SHP77 treated with DMSO at 0.1 percent for 48 hours (cell line): ENCODE measurements at places on chromosomes 6 and 20.

DNA sequence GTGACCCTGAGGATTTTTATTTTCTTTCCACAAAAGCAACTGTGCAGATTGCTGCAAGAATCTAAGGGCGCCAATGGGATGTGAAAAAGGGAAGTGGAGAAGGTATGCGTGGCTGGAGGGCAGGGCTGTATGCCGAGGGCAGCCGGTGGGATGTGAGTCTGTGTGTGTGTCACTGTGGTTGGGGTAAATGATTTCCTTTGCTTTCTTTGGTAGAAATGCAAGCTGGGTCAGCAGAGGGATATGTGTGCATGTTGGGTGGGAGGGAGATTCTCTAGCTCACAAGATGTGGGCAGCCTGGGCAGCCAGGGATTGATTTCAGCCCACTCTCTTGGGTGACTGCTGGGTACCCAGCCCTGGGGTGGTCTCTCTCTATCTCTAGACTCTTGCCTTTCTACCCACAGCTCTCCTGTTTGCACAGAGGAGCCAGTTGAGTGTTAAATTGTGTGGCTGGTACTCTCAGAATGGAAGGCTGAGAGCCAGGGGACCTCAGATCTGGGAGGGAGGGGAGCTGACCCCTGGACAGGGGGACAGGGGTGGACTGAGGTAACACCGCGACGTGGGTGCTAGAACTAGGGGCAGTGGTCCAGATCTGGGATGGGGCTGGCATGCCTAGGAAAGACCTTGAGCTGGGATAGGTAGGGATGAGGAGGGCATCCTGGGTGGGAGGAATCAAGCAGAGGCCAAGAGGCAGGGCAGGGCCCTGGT lies 136.8 kb upstream of the RNF24 start:
- no peak for DNase-seq

GRCh38 chr20:44362466-44362940 lies 7.0 kb downstream of the HNF4A start:
- DNase-seq, result no peak

GRCh38 chr6:91299544-91300491 lies 712.9 kb upstream of the MAP3K7 start:
- DNase-seq, result no peak

- no peak for DNase-seq
These were observed 141.7 kb downstream of the NKAIN2 start for GRCh38 chr6:123945386-123945785.

- DNase-seq, result no peak
These were observed 33.6 kb upstream of the ANGPT4 start for GRCh38 chr20:949717-950116.

DNA sequence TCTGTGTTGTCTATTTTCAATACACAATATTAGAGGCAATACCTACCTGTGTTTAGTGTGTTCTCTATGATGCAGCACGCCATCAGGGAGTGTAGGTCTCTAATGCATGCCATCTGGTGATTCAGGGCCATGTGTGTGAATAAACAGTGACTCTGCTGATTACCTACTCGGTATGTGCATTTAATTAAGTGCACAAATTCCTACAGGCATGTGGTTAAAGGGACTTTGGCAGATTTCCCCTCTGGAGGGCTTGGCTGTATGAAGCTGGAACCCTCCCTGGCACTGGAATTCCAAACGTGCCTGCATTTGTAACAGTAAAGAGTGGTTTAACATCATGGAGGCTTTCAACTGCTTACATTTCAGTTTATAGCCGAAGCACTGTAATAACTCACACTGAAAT lies 401.5 kb upstream of the SASH1 start:
- DNase-seq, result no peak

- DNase-seq, result no peak
These were observed 53.6 kb upstream of the PIM1 start for GRCh38 chr6:37116326-37116725.

GRCh38 chr20:13037727-13038126 lies 29.0 kb downstream of the SPTLC3 start:
- no peak for DNase-seq

DNA sequence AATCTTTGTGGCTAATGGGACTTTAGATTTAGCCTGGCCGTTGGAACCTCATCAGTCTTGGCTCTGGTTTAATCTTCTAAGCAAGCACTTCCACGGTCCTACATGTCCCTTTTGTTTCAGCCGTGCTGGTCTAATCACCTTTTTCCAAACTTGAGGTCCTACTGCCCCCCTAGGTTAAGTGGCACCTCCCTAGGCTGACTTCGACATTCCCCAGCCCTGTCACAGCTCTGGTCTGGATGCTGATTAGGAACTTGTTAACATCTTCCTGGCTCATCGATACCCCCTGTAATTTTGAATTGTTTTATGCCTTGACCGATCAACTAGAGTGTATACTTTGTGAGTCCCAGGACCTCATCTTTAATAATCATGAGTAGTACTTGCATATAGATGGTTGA lies 56.6 kb downstream of the OTOR start:
- DNase-seq, result no peak

- no peak for DNase-seq
These were observed 67.2 kb downstream of the OPRM1 start for GRCh38 chr6:154106251-154106650.

DNA sequence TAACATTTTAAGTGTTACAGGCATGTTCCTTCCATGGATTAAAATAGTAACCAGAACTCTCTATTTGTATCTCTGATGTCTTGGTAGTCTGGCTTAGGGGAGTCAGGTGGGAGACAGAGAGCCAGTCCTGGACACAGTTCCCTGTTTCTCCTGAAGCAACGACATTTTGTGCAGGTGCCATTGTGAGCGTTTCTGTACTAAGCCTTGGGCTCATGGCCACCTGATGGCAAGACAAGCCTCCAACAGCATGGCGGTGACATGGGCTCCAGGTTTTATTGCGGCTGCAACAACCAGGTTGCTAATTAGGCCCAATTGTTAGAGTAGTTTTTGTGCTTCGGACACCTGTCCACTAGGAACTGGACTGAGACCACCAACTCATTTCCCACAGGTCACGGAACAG lies 105.3 kb downstream of the PRDM13 start:
- no peak for DNase-seq

- no peak for DNase-seq
These were observed 541.5 kb downstream of the CD83 start for GRCh38 chr6:14658886-14659561.

GRCh38 chr20:59042151-59042795 lies at the start of gene PRELID3B:
PRELID3B (minus strand) TSS chr20:59042786; CDS start chr20:59042730, 56 bp downstream.
- no peak for DNase-seq

DNA sequence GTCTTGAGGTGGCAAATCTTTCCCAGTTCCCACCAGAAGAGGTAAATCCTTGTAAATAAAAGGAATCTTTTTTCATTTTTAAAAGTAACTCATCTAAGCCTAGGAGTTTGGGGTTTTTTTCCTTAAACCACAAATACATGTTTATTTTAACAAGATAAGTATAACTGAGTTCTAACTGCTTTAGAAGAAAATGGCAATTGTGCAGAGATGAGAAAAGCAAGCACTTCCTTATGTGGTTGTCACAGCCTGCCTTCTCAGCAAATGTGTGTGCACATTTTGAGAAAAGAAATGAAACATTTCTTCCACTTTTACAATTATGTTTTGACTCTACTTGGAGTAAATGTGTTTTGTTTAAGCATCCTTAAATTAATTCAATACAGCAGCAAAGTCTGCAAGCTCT lies 17.7 kb downstream of the HCK start:
- no peak for DNase-seq

DNA sequence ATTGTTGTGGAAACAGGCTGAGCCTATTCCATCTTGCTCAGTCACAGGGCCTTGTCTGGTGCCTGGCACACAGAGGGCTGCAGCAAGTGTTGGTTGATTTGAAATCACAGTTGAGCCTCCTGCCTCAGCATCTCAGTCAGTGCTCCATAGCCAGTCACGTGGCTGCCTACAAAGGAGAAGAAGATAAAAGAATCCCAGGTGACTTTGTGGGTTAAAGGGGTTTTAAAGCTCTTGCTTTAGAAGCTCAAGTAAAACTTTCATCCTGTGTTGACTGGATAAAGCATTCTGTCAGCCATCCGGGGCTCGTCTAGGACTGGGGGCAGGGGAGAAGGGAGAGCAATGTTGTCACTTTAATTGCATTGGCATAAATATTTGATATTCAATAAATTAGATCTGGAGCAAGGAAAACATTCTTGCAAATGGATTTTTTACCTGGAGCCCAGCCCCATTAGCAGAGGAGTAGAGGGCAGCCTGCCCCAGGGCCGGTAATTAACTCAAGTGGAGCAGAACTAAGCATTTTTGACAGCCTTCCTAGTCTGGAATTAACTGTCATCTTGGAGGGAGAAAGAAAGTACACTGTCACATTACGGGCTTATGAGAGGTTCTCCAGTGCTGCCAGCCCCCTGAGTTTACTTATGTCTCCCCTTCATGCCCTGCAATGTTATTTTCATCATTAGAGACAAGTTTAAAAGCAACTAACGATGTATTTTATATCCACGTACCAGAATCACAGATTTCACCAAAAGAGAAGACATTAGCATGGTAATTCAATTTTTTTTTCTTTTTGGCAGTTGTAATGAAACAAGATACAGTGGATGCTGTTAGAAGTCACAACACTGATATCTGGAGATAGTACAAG lies 71.7 kb upstream of the GTSF1L start:
- no peak for DNase-seq

- no peak for DNase-seq
These were observed 244.2 kb downstream of the RFPL4B start for GRCh38 chr6:112591329-112591728.

- DNase-seq, result no peak
These were observed 2.5 kb downstream of the NCOA7 start for GRCh38 chr6:125793280-125793679.

DNA sequence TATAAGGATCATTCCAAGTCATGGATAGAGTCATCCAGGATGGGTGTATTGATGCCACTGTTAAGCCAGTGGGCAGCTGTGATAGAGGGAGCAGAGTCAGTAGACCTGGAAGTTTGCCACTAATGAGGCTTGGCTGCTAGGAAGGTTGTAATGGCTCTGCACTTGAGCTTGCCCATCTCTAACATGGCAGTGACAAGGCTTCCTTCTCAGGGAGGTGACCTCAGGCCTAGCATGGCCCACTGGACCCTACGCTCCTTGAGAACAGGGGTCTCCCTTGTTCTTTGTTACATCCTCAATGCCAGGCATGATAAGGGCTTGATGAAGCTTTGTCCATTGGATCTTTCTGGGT lies 155.1 kb downstream of the CD83 start:
- no peak for DNase-seq

GRCh38 chr6:89944826-89945407 lies 50.6 kb downstream of the GJA10 start:
- no peak for DNase-seq

DNA sequence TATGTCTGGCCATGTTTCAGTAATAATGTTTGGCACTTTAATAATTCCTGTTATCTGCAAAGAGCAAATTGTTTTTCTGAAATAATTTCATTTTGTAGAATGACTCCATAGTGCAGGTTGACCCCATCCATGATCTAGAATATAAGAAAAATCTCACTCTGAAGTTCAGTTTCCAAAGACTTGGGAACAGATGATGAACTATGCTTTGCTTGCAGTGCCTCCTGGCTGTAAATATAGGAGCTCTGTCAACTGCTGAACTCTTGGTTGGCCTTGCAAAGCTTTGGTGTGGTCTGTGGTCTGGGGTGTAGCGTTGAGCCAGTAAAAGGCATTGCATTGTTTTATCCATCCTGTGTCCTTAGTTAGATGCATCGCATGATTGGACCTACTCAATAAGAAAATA lies 104.0 kb downstream of the PLCB4 start:
- DNase-seq, result no peak

DNA sequence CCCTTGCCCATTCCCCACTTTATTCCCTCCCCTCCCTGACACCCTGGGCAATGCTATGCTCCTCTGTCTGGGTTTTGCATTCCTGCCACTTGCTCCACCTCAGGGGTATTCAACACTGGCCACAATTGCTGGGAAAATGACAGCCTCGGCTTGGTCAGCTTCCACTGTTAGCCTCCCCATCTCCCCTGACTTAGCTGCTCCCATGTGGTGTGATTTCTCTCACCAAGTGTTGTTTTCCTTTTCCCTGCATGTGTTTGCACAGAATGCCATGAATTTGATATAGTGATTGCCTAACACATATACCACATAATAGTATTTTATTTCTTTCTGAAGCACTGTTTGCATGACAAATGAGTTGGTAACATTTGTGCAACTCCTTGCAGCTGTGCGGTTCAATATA lies 1.4 kb upstream of the LEMD2 start:
- DNase-seq, result no peak

DNA sequence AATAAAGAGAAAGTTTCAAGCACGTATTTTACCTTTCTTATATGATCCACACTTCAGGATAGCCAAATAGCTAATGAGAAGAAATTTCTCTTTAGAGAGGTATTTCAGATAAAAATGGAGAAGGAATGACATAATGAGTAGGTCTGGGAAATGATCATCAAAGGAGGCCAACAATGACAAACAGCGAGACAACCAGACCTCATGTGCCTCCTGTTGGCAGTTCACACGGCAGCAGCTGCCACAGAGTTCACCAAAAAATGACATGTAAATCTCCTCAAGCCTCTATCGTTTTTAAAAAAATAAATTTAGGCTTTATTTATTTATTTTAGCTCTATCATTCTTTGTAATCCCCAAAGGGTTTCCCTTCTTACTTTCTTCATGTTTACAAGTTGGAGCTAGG lies 47.7 kb downstream of the SLC2A12 start:
- DNase-seq, result peak; percentile 6

GRCh38 chr6:43283905-43284304 lies 14.2 kb upstream of the SLC22A7 start:
- no peak for DNase-seq

DNA sequence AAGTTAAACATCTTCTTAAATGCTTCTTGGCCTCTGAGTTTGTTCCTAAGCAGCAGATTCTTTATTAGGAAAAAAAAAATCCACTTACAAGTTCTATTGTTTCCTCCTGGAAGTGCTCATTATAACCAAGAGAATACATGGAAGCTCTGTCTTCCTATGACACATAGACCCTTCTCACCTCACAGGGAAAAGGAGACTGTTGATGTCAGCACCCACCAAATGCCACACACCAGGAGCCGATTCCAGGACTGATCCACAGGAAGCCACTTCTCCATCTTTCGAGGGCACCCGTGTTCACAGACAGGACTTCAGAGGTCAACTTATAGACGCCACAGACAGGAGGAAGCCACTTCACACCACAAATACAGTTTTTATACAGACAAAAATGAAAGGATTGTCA lies 13.4 kb upstream of the BNIP5 start:
- no peak for DNase-seq

DNA sequence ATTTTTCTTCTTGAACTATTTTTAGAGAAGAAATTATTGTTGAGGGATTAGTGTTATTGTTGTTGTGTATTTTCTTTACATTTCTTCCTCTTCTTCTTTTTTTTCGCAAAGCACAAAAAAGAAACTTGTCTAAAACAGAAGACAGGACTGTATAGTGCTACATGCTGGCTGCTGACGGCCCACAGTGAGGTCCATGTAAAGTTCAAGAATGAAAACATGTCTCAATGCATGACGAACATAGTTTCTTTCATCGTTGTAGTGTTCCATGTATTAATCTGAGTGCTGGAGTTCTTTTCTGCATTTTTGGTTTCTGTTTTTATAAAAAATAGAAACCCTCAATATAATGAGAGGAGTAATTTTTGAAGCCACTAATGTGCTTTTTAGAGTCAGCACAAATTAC lies 462.9 kb upstream of the MARCKS start:
- no peak for DNase-seq

- no peak for DNase-seq
These were observed 28.6 kb upstream of the EZR start for GRCh38 chr6:158847786-158848185.

- DNase-seq, result no peak
These were observed 652.3 kb downstream of the EPHA7 start for GRCh38 chr6:92767101-92767500.
